ENCODE measurements at places on chromosomes 2 and 18. TPM values are rescaled to one million over a fixed set of nuclear protein-coding genes. Genes with fewer than 3 reads are reported as not detected.

The YWHAQ gene
- total RNA-seq = 296 TPM

The VSNL1 gene
- not detected for total RNA-seq

The CIDEA gene
- not detected for total RNA-seq

The FBLN7 gene
- 0.27 TPM for total RNA-seq

The DNAH7 gene
- 2.5 TPM for total RNA-seq

The CD226 gene
- total RNA-seq = 0.85 TPM

The IL18RAP gene
- total RNA-seq = not detected

All from Calu3 (cell line).